HCEC 1CT (cell line): ENCODE measurements at places on chromosomes 12 and 14.

DNA sequence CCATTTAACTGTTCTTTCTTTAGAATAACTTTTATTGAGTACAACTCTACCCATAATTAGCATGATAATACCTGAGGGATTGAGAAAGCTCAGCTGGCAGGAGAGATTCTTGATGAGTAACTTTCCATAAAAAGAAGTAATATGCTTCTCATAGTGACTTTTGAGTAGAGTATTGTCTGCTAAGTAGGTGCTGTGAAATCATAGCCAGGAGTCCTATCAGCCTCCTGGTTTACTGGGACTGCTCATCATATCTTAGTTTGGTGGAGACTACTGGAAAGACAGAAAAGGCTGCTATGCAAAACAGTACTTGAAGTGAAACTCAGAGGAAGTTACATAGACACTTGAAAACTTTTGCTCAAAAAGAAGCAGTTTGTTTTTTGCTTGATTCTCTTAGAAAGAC lies 113.3 kb upstream of the ATP2B1 start:
- no peak for DNase-seq

- peak; percentile 50 for DNase-seq
These were observed 2.0 kb upstream of the SLC2A3 start for GRCh38 chr12:7937833-7938506.

DNA sequence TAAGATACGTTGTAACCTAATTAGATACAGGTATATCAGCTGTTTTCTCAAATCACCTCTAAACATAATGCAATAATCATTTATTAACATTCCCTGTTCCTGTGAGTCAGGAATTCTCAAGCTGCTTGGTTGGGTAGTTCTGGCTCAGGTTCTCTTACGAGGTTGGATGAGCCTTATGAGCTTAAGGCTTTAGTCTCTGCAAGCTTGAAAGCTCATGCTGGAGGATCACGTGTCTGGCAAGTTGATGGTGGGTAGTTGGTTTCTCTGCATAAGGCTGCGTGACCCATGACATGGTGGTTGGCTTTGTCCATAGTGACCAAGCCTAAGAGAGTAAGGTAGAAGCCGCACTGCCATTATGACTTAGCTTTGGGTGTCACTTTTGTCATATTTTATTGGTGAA lies 62.0 kb downstream of the PLEKHA5 start:
- no peak for DNase-seq

- DNase-seq, result no peak
These were observed 256.2 kb downstream of the DAD1 start for GRCh38 chr14:22332686-22333421.

- DNase-seq, result no peak
These were observed 52.9 kb downstream of the PHLDA1 start for GRCh38 chr12:75978677-75979076.

- peak; percentile 90 for DNase-seq
These were observed 11.3 kb upstream of the SNAPC1 start for GRCh38 chr14:61750708-61751474.

GRCh38 chr12:6376870-6377666 lies 1.7 kb upstream of the SCNN1A start:
- no peak for DNase-seq

- no peak for DNase-seq
These were observed 58.0 kb upstream of the PARP11 start for GRCh38 chr12:3931206-3931605.

GRCh38 chr14:31122098-31122611 lies 85.4 kb downstream of the HECTD1 start:
- DNase-seq, result no peak

GRCh38 chr12:52727037-52727436 lies 23.7 kb upstream of the KRT77 start:
- DNase-seq, result no peak

- no peak for DNase-seq
These were observed 8.3 kb downstream of the GLS2 start for GRCh38 chr12:56479625-56480024.

DNA sequence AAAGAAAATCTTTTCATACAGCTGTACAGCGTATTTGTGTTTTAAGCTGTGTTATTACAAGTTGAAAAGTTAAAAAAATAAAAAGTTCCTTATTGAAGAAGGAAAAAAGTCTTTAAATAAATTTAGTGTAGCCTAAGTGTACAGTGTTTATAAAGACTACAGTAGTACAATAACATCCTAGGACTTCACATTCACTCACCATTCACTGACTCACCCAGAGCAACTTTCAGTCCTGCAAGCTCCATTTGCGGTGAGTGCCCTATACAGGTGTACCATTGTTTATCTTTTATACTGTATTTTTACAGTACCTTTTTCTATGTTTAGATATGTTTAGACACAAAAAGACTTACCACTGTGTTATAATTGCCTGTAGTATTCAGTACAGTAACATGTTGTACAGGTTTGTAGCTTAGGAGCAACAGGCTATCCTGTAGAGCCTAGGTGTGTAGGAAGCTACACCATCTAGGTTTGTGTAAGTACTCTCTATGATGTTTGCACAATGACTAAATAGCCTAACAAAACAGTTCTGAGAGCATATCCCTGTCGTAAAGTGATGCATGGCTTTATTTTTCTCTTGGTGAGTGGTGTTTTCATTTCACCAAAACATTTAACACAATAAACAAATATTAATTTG lies 275.2 kb downstream of the DACT1 start:
- no peak for DNase-seq

GRCh38 chr12:89162589-89163261 lies 189.6 kb downstream of the DUSP6 start:
- DNase-seq, result peak; percentile 99

DNA sequence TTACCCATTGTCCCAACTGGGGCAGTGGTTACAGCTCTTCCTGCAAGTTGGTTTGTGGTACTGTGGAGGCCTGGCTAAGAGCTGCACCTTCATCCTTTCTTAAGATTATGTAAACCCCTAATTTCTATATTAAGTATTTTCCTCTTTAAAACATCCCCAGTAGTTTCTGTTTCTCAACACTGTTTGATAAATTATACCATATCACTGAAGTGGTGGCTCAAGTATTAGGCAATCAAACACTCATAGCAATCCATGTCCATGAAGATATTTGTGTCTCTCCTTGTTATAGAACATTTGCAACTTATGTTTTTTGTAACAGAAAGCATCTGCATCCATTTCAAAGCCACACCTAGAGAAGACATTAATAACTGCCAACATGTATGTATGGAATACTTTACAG lies 31.8 kb downstream of the ATXN3 start:
- DNase-seq, result no peak

DNA sequence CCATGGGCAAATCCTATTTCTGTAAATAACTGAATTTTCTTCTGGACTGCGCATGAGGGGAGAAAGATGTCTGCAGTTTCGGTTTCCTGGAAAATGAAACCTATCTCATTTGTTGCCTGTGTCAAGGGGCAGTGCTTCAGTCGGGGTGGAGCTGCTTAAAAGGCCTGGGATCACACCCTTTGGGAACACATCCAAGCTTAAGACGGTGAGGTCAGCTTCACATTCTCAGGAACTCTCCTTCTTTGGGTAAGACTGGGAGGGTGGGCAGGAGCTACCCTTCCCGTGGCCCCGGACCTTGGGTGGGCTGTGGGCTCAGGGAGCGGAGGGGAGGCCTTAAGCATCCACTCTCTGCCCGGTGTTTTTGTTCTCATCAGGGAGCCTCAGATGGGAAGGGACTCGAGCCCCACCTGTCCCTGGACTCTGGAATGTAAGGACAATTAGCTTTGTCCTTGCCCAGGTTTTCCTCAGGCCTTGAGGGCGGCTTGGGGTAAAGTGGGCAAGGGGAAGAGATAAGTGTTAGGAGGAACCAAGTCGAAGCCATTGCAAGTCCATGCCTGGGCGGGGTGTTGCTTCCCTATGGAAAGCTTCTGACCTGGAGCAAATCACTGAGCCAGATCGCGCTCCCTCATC lies at the start of gene IFI27:
Gene IFI27 (plus strand): TSS at position 185 of the 630 bp plus-strand sequence.
- no peak for DNase-seq

GRCh38 chr14:94689218-94689984 lies 77.2 kb downstream of the SERPINA3 start:
- DNase-seq, result no peak

- no peak for DNase-seq
These were observed 170.6 kb downstream of the BMP4 start for GRCh38 chr14:53786045-53786444.

DNA sequence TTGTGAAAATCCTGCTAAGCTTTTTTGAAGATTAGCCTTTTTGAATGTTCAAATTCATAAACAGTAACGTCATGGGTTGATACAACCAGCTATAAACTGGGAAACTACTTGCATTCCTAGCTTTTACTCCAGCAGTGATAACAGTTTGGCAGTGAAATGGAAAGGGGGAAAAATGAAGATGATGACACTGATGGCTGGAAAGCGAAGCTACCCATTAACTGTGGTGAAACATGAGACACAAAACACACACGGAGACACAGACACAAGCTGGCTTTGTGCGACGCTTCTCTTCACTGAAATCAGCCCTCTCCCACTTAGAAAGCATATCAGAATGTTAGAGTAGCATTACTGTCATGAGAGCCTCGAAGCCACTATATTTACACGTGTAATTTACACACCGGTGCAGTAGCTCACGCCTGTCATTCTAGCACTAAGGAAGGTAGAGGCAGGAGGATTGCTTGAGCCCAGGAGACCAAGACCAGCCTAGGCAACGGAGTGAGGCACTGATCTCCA lies 15.7 kb downstream of the VPS37B start:
- DNase-seq, result no peak

DNA sequence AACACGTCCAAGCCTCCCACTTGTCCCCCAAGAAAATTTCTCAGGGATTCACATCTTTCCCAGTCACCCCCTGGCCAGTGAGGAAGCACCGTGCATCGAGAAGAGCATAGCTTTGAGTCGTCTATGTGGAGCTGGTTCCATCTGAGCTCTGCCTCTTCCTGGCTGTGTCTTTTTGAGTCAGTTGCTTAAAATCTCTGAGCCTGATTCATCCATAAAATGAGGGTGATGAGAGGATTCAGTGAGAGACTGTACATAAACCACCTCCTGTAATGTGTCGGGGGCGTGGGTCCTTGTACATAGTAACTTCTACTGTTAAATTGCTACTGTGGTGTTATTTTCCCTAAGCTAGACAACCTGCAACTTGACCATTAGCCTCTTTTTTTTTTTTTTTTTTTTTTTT lies 13.8 kb downstream of the CD9 start:
- DNase-seq, result no peak

- no peak for DNase-seq
These were observed 10.3 kb downstream of the NAB2 start for GRCh38 chr12:57099047-57099714.

- peak; percentile 55 for DNase-seq
These were observed 600.4 kb downstream of the C12orf50 start for GRCh38 chr12:87428701-87429277.

- peak; percentile 20 for DNase-seq
These were observed 231.2 kb upstream of the DCN start for GRCh38 chr12:91413581-91414546.

- no peak for DNase-seq
These were observed 189.5 kb downstream of the KCNC2 start for GRCh38 chr12:75020068-75020557.

- no peak for DNase-seq
These were observed 398.8 kb downstream of the PRKD1 start for GRCh38 chr14:29528889-29529288.

- DNase-seq, result no peak
These were observed 367.2 kb upstream of the DDHD1 start for GRCh38 chr14:53520078-53520928.

- DNase-seq, result no peak
These were observed 24.6 kb downstream of the KCTD10 start for GRCh38 chr12:109452489-109452888.

GRCh38 chr12:123966596-123966995 lies 6.0 kb downstream of the CCDC92 start:
- DNase-seq, result peak; percentile 75

DNA sequence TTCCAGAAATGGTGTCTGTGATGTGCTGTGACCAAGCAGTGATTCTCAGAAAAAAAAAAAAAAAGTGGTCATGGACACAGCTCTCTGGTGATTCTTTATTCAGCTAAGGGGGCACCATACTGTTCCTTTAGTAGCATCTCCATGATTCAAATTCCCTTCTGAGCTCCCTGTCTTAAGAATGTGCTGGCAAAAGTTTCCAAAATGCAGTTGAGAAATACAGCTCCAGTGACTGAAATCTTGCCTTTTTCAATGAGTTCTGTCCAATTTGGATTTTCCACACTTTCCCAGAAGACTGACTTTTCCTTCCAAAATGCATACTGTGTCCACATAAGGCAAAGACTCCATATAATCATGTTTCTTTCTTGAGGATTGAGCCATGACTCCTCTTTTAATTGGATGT lies 24.3 kb upstream of the CPM start:
- DNase-seq, result no peak

DNA sequence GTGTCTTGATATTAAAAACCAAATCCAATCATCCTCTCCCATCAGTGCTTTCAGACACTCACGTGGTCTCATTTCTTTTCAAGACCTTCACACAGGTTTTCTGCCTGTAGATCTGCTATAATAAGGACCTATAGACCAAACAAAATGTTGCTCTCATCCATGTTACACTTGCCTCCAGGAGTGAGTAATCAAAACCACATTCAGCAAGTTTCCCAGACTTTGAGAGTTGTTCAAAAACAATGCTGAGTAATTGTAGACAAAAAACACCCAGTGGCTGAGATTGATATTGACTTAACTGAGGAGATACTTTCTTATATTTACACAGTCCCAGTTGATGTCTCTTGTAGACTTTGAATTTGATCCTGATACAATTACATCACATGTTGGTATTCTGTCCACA lies 383.1 kb downstream of the TMEM132D start:
- DNase-seq, result no peak

DNA sequence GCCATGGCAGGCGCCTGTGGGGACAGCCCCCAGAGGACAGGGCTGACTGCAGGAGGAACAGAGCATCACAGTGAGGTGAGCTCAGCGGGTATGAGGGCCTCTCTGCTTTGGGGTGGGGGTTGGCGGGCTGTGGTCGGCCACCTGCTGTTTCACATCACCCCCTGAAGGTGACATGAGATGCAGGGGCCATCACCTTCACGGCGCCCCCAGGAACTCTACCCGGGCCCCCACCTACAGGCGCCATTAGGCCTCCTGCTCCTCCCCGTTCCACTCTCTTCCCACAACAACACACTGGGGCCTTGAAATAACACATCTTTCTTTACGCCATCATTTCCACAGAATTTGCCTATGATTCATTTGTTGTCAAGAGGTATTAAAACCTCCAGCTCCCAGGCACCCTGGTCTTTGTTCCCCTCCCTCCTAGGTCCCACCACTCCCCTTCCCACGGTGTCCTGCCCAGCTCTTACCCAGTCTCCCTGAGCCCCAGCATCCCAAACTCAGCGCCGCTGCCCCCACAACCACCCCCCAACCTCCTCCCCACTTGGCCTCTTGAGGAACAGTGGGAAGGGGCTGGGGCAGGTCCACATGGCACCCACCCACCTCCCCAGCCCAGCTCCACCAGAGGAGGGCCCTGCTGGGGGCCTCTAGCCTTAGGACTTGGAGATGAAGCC lies 12.7 kb upstream of the HDAC7 start:
- no peak for DNase-seq

GRCh38 chr14:30291216-30291615 lies 267.7 kb upstream of the G2E3 start:
- DNase-seq, result peak; percentile 87

DNA sequence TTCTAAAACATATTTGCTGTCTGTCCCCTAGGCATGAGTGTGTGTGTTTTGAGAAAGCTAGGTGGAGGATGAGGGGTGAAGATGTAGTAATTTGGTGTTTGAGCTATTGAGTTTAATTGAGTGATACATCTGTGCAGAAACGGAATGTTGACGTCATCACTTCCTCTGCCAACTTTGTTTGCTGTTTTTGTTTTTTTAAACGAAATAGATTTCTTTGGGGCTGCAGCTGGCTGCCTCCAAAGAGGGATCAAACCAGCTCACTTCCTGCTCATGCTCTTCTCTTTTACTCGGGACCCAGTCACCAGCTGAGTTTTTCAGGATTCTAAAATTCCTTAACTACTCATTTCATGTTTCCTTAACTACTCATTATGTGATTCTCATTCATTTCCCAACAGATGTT lies 19.5 kb upstream of the CRACR2A start:
- peak; percentile 83 for DNase-seq
